Stimulated activated CD8-positive, alpha-beta memory T cell treated with anti-CD3 and anti-CD28 coated beads, Interleukin-4, amount 100 ng/mL, for 1 hour (primary cell): ENCODE measurements at places on chromosomes 12 and 14.
A peak's percentile ranks its signal among the peaks of the same experiment; 100 is the strongest.

GRCh38 chr12:32233568-32233967 lies 126.9 kb downstream of the BICD1 start:
- no peak for DNase-seq

DNA sequence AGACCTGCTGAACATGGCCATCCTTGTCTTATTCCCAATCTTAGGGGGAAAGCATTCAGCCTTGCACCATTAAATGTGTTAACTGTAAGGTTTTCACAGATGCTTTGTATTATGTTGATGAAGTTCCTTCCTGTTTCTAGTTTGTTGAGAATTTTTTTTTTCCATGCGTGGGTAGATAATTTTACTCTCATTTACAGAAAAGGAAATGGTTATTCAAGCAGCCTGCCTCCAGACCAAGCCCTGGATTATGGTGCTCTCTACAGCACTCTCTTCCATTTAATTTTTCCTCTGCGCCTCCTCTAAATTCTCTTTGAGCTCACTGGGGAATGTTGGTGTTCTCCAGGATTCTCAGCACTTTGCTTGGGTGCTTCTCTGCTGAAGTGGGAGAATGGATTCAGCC lies 179.3 kb upstream of the PZP start:
- DNase-seq: no peak

DNA sequence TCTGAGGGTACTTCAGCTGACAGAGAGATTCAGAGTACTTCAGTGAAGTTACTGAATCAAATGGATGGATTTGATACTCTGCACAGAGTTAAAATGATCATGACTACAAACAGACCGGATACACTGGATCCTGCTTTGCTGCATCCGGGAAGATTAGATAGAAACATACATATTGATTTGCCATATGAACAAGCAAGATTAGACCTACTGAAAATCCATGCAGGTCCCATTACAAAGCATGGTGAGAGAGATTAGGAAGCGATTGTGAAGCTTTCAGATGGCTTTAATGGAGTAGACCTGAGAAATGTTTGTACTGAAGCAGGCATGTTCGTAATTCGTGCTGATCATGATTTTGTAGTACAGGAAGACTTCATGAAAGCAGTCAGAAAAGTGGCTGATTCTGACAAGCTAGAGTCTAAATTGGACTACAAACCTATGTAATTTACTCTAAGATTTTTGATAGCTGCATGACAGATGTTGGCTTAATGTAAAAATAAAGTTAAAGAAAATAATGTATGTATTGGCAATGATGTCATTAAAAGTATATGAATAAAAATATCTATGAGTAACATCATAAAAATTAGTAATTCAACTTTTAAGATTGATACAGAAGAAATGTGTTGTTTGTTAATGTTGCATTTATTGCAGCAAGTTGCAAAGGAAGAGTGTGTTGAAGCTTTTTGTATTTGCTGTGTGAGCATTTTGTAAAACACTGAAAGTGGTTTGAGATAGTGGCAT lies 136.1 kb upstream of the RAP1B start:
- no peak for DNase-seq

DNA sequence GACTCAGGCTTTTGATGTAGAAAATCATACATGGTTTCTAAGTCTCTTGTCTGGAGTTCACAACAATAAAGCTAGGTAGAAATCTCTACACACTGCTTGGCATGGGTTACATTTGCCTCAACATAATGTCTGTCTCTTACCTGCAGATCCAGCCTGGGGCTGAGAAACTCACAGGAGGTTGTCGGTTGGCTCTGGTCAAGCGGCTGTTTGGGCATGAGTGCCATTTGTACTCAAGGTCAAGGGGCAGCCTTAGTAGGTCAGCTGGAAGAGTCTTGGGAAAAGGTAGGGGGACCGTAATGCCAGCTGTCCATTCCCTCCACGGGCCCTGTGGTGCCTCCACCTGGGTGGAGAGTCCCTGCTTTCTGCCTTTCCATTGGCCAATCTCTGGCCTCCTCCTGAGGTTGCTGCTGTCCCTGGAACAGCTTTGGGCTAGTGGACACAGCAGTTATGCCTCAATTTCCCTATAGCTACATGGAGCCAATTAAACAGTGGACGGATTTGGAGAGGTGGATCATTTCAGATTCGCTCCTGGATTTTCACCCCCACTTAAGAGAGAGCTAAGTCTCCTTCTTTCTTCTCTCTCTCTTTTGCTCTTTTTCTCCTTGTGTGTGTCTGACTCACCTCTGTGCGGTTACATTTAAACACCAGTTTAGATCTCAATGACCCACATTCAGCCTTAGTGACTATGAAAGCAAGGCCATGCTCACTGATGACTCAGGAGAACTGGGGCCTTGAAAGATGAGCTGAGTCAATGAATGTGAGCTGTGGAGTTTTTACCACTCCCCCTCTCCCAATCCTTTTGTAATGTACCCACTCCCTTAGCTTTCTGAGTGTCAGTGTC lies 132.8 kb upstream of the HIF1A start:
- DNase-seq: no peak

- DNase-seq: no peak
Measured at GRCh38 chr14:58942516-58942915, 246.0 kb upstream of the DAAM1 start.

GRCh38 chr14:31696378-31696777 lies 135.2 kb downstream of the NUBPL start:
- no peak for DNase-seq

DNA sequence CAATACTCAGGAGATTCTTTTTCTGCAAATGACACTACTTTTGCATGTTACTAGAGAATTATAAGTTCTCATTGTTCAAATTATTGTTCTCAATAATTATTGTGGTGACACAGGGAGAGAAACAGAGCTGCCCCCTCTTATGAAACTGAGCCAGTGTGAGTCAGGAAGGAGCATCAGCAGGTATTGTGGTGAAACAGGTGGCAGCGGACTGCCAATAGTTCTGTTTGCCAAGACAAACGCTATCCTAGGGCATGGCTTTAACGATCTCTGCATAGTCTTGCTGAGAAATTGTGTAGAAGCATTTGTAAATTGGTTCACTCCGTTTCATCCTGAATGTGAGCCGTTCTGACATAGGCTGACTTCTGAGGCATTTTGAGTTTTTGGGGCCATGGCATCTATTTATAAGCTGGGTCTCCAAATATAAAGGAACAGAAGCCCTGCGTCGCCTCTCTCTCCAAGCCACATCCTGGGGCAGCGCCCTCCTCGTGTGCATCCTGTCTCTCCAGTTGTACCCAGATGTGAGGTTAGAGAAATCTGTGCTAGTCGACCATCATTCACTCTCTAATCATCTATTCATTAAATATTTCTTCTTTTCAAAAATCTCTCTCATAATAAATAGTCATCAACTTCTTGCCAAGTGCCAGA lies 15.8 kb upstream of the PPP4R4 start:
- no peak for DNase-seq

- no peak for DNase-seq
Measured at GRCh38 chr12:122184517-122184916, 1.6 kb downstream of the LRRC43 start.

DNA sequence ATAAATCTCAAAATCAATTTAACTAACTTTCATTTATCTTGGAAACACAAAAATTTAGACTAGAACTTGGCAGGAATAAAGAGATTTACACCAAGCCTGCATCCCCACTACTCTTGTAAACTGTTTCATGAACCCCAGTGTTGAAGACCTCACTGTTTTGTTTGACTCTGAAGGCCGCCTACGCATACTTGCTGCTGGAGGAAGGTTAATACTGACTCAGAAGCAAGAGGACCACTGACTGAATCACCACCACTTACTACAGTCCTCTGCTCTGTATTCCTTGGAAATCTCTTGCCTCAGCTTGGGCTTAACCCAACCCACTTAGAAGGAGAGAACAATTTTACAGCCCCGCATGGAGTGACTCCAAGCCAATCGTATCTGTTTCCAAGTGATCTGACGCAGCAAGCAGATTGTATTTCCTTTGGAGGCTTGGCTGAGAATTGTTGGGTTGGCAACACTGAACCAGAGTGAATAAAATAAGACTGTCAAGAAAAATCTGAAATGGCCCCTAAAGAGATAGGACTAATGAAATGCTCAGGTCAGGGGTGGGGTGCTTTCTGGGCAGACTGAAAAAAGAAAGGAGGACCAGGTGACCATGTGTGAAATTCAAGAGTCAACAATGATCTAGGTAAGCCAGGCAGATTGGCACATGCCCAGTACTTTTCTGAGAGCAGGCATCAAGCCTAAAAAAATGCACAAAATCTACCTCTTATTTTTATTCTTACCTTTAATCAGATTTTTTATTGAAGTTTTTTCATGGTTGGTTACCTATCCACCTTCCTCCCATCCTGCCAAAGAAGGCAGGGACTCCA lies 248.6 kb downstream of the ZFP36L1 start:
- DNase-seq: no peak

DNA sequence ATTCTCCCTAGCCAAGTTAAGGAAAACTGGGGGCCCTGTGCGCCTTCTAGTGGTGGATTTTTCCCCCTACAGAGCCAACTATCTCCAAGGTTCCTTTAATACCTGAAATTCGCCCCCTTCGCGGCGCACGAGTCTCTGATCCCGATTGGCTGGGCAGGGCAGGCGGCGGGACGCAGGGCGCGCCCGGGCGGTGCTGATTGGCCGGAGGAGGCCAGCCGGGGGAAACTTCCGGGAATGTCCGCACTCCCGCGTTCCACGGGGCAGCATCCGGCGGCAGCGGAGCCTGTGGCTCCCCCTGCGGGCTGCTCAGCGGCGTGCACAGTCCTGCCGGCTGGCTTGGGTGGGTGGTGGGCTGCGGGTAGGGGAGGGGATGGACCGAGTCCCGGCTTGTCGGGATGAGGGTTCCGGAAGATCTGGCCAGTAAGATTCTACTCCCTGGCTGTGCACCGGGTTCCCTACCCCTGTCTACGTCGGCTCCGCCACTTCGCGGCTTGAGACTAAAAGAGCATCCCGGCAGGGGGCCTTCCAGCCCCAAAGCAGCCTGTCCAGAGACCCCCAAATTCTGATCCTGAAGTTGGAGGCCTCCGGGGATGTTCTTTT lies at the start of gene NABP2:
Gene NABP2, plus strand, starts transcription at position 241 of the 600 bp plus-strand sequence. CDS start 515 bp downstream, outside the sequence.
- DNase-seq: peak; percentile 67

DNA sequence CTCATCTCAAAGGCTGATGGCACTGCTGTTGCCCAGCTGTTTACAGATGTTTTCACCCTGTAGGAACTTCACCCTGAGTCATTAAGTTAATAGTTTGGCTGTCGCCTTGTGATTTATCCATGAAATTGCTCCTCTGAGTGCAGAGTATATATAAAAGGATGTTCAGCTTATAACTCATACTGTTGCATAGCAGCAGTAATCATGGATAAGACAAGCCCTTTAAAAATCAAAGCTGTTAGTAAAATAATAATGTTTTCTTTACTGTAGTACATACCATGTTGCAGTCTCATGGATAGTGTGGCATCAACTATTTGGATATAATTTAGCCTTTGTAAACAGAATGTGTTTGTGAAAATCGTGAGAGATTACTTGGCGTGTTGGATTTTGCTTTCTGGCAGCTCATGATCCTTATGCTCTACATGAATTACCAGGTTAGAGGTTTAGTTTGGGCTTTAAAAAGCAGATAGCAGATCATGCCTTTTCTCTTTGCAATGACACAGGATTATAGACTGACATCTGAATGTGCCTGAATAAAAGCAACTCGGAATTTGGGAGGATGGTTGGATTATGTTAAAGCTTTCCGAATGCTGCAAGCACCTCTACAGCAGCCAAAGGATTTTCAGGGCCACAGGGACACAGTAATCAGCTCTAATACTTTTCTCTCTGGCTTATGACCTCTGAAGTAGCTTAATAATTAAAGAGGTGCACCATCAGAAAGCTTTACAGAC lies 279.7 kb upstream of the ATP2B1 start:
- no peak for DNase-seq

DNA sequence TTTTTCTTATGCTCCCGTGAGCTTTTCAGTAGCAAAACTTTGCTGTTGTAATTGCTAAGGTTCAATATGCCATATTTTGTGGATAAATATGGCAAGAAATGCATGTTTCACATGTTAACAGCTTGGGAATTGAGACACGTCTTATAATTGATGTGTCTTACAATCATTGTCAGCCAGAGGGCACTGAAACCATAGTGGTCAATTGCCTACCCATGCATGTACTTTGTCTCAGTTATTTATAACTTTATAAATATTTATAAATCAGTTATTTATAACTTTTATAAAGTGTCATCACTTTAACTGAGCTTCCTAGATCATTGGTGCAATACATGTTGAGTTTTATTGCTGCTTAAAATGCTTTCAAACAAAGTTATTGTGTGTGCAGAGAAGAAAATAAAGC lies 82.0 kb downstream of the CATSPERB start:
- DNase-seq: no peak

DNA sequence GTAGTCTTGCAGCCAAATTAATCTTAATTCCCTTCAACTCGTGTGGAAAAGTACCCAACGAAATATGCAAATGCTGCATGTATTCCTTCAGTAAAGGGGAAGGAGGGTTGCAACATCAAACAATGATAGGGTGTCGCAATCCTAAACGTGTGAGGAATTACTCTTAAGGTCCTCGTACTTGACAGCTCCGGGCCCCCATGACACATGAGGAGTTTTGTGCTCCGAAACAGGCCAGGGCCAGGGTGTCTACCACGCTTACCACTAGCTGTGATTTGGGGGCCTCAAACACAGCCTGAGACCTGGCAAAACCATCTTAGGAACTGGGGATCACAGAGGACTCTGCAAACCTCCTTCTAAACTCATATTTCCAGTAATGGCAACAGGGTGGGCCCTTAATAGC lies 20.4 kb downstream of the FOS start:
- no peak for DNase-seq

DNA sequence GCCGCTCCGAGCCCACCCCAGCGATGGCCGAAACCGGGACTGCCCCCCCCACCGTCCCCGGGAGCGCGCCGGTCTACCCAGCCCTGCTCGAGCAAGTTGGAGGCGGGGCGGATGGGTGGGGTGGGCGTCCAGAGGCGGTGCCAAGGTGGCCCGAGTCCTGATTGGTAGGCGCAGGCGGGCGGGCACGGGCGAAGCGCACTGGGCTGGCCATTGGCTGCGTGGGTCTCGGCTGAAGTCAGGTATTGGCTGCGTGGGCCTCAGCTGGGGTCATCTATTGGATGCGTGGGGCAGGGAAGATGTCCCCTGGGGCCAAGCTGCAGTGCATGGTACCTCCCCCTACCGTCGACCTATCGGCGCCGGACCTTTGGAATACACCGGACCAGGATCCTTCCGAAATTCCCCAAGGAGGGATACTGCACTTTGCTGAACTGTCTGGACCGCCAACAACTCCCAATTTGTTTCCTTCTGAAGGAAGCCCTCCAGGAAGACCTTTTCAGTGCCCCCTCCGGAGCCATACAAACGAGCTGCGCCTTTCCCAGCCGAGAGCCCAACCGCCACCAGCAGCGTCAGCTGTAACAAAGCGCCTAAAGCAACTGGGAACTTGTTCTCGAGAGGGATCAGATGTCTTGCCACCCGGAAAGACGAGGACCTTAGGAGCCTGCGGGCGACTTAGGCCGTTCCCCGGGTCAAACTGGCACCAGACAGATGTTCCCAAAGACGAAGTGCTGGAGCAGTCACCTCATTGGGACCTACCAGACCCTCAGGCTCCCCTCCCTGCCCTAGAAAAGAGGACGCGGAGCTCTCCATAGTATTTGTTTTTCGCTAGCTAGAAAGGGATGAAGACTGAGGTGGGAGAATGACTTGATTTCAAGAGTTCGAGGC lies at the start of gene HOMEZ:
Gene HOMEZ, minus strand, starts transcription at position 113 of the 882 bp plus-strand sequence. CDS start 180 bp downstream, outside the sequence.
- DNase-seq: peak; percentile 96
